ENCODE measurements at places on chromosomes 7 and 10.

DNA sequence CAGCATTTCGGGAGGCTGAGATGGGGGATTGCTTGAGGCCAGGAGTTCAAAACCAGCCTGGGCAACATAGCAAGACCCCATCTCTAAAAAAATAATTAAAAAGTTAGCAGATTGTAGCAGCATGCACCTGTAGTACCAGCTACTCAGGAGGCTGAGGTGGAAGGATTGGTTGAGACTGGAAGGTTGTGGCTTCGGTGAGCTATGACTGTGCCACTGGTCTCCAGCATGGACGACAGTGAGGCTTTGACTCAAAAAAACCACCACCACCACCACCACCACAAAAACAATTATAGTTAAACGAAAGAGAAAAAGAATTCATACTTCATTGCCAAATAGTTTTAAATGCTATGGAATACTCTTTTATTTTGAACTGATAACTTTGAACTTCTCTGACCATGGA, 63.4 kb downstream of the VTI1A start:
- no peak for DNase-seq

GRCh38 chr7:50865450-50865849, 82.8 kb upstream of the GRB10 start:
- no peak for DNase-seq

GRCh38 chr10:62805231-62806099, 945 bp downstream of the ADO start:
- DNase-seq: peak; percentile 19

DNA sequence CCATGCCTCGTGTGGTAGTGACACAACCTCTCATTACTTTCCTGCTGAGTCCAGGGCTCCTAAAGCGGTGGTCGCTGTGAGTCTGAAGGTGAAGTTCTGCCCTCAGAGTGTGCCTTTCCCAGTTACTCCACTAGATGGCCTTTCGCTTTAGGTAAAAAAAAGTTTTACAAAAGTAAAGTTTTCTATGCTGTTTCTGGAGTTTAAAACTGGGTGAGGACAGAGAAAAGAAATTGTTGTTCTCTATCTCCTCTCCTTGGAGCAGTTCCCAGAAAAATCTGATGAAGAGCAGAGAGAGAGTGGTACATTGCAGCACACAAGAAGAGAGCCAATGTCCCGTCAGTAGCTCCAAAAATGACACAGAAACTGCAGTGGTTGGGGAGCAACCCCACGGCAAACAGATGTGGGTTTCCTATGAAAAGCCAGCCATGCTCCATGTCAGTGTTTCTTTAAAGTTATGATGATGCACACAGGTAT, 257.1 kb downstream of the GLI3 start:
- no peak for DNase-seq

DNA sequence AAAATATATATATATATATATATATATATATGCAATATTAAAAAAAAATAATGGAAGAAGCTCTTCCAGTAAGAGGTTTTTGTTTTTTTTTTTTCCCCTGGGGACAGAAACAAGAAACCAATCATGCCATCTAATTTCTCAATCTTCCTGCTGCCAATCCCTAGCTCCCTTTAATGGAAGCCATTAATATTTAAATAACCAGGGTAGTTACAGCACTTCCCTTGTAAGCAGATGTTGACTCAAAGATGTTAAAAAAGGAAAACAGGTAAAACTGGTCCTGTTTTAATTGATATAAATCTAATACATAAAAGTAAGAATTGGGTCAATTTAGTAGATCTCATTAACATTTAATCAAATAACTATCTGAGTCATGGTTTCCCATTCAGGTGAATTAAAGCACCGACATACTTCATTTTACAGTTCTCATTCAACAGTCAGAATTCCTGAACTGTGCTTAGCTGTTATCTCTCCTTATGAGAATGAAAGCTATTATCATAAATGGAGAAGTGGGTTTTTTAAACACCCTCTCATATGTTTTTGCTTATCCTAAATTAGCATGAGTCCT, 22.6 kb downstream of the CPVL start:
- DNase-seq: no peak

DNA sequence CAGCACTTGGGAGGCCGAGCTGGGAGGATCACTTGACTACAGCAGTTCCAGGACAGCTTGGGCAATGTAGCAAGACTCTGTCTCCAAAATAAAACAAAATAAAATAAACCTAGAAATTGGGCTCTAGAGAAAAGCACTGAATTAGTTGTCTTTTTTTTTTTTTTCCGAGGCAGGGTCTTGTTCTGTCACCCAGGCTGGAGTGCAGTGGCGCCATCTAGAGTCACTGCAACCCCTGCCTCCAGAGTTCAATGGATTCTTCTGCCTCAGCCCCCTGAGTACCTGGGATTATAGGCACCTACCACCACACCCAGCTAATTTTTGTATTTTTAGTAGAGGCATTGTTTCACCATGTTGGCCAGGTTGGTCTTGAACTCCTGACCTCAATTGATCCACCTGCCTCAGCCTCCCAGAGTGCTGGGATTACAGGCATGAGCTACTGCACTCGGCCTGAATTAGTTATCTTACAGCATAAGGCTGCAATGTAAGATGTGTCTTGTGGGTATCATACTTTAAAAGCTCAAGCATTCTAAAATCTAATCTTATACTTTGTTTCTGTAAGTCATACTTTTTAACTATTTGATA, 12.8 kb downstream of the MEIG1 start:
- no peak for DNase-seq

GRCh38 chr7:100966542-100967291, 2.6 kb upstream of the MUC12 start:
- DNase-seq: no peak

GRCh38 chr7:135234727-135235126, 1.1 kb downstream of the STRA8 start:
- no peak for DNase-seq

DNA sequence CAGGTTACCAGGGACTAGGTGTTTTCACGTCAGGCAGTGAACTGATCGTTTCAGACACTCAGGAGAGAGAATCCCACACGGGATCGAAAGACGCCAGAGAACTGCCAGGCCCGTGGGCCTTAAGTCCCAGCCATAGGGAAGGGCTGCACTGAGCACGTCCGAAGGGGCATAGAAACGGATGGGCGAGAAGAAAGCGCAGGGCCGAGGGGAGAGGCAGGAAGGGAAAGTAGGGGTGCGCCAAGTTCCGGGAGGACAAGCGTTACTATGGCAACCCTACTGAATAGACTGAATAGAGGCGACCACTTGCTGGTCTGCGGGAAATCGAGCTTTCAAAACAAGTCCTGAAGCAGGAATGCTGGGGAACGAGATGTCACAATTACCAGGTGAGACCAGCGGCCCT, 421.3 kb upstream of the NUPR2 start:
- DNase-seq: no peak

DNA sequence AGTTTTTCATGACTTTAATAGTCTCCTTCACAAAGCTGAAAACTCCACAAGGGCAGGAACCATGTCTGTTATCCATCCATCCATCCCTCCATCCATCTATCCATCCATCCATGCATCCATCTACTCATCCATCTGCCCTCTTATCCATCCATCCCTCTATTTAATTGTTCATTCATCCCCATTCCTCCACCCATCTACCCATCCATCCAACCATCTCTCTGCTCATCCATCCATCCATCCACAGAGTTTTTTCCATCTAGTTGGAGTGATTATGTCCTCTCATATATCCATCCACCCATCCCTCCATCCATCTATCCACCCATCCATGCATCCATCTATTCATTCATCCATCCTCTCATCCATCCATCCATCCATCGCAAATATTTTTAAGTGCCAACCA, 237.9 kb downstream of the EMX2 start:
- DNase-seq: no peak

DNA sequence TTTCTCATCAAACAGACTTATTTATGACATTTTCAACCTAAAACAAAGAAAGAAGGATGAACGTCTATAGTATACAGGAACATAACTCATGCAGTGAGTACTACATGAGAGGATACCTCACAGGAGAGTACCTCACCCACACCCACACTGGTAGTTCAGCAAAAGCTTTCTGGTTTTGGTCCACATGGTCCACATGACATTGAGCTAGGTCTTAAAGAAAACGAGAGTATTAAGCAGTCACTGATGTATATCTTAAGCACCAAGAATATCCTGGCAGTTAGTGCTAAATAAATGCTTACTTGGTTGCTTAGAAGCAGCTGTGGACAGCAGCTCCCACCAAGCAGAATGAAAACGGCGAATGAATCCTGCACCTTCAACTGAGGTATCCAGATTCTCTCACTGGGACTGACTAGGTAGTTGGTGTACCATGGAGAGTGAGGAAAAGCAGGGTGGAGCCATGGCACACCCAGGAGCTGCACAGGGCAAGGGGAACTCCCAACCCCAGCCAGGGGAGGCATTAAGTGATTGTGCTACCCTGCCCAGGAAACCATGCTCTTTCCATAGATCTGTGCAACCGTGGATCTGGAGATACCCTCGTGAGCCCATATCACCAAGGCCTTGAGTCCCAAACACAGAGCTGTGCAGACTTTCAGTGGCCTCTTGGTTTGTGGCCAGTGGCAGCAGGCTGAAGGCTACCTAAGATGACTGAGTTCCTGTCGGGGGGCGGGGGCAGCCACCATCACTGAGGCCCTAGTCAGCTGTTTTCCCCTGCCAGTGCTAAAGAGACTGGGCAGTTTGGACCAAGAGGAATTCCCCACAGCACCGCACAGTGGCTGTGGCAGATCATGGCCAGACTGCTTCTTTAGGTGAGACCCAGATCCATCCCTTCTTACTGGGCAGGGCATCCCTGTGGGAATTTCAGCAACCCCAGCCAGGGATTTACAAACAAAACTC, 143.4 kb downstream of the SGMS1 start:
- no peak for DNase-seq

- no peak for DNase-seq
Observed at GRCh38 chr7:143416565-143417149, 8.0 kb upstream of the EPHA1 start.

GRCh38 chr7:96349572-96349971, 27.7 kb upstream of the SLC25A13 start:
- no peak for DNase-seq

GRCh38 chr10:10392511-10392910, 625.2 kb upstream of the CELF2 start:
- DNase-seq: no peak

DNA sequence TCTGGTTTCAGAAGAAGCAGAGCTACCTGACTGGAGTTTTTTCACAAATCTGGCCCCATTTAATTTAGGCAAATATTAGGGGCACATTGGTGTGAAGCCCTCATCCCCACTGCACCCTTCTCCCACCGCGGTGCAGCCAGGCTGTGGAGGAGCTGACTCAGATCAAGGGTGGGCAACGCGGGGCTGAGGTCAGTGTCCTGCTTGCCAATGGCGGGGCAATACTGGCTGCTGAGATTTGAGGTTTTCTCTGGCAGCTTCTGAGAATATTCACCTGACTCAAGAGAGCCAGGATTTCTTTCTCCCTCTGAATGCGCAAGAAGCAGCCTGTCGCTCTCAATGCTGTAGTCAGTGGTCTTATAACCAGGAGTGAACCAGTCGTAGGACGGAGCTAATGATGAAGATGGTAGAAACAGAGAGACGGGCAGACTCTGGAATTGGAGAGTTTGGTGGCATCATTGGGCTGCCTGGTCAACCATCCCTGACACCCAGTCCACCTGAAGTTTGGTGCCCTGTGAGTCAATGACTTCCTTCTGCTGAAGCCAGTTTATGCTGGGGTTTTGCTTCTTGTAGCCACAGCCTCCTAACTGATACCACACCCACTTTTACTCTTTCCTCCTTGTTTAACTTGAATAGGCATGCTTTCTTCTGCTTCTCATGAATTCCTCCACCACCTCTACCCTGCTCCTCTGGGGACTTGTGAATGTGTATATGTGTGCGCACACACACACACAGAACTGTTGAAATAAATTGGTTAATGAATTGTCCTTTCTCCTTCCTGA, 123.7 kb upstream of the CTBP2 start:
- no peak for DNase-seq
